ENCODE measurements at places on chromosomes 1 and 21. TPM values are rescaled to one million over a fixed set of nuclear protein-coding genes. Genes with fewer than 3 reads are reported as not detected.

SLC6A17 gene
- under 0.01 TPM for total RNA-seq

GCSAML gene
- total RNA-seq = 0.72 TPM

ZNF678 gene
- total RNA-seq = 50.0 TPM

RCAN3 gene
- total RNA-seq = 7.6 TPM

ASPM gene
- total RNA-seq = 23.7 TPM

KCNK2 gene
- 1.5 TPM for total RNA-seq

AXDND1 gene
- 0.31 TPM for total RNA-seq

TAS1R1 gene
- 2.2 TPM for total RNA-seq

MAP3K21 gene
- 1.4 TPM for total RNA-seq

SLC44A5 gene
- total RNA-seq = 0.82 TPM

KCNE1 gene
- total RNA-seq = 0.82 TPM

SRSF4 gene
- 56.2 TPM for total RNA-seq

RIMS3 gene
- total RNA-seq = 1.7 TPM

RPTN gene
- total RNA-seq = not detected

LPGAT1 gene
- total RNA-seq = 70.4 TPM

DYNLT4 gene
- not detected for total RNA-seq

TEDDM1 gene
- total RNA-seq = not detected

MEGF6 gene
- total RNA-seq = 33.6 TPM

PRKAA2 gene
- total RNA-seq = 81.1 TPM

LRRIQ3 gene
- 0.41 TPM for total RNA-seq

CLDN14 gene
- 3.4 TPM for total RNA-seq

SPRR1B gene
- 1.3 TPM for total RNA-seq

BARHL2 gene
- not detected for total RNA-seq

HAO2 gene
- 0.21 TPM for total RNA-seq

GALE gene
- total RNA-seq = 30.6 TPM

Measured in tongue (tissue), 3 donors.